ENCODE measurements at places on chromosomes 12 and 14.

- DNase-seq, result no peak
Measured at GRCh38 chr12:18486036-18486435, 224.7 kb downstream of the PIK3C2G start.

GRCh38 chr12:93922583-93923006, 225.8 kb upstream of the PLXNC1 start:
- DNase-seq, result no peak

DNA sequence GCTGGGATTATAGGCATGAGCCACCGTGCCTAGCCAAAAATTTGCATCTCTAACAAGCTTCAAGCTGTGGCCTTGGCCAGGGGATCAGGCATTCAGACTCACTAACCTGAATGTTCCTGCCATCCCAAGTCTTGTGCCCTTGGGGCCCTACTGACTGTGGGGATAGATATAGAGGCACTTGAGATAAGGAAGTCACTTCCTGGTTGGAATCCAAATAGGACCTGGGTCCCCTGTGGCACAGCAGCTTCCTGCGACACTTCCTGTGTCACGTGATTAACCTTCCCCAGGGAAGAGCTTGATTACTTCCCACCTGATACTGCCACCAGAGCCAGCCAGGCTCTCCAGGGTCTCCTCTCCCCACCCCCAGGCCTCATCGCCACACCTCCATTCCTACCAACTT, 128.2 kb downstream of the BCL11B start:
- DNase-seq, result no peak

GRCh38 chr12:1870086-1870485, 48.4 kb downstream of the CACNA2D4 start:
- DNase-seq, result no peak

GRCh38 chr12:93387780-93388179, 10.1 kb downstream of the NUDT4 start:
- DNase-seq, result no peak

Measured in mesothelial cell of epicardium (in vitro differentiated cells).